Testis (tissue), 5 donors: ENCODE measurements at places on chromosomes 12 and 14. TPM values are rescaled to one million over a fixed set of nuclear protein-coding genes. Genes with fewer than 3 reads are reported as not detected.

DNA sequence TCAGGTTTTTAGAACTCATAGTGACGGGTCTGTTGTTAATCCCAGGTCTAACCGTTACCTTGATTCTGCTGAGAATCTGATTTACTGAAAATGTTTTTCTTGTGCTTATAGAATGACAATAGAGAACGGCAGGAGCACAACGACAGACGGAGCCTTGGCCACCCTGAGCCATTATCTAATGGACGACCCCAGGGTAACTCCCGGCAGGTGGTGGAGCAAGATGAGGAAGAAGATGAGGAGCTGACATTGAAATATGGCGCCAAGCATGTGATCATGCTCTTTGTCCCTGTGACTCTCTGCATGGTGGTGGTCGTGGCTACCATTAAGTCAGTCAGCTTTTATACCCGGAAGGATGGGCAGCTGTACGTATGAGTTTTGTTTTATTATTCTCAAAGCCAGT, 34.4 kb downstream of the PSEN1 start:
- no peak for DNase-seq

AVPR1A gene
- 1.5 TPM for polyA plus RNA-seq

SLC25A47 gene
- 0.78 TPM for polyA plus RNA-seq

MAX gene
- polyA plus RNA-seq = 56.7 TPM

TBX5 gene
- 0.62 TPM for polyA plus RNA-seq

DNA sequence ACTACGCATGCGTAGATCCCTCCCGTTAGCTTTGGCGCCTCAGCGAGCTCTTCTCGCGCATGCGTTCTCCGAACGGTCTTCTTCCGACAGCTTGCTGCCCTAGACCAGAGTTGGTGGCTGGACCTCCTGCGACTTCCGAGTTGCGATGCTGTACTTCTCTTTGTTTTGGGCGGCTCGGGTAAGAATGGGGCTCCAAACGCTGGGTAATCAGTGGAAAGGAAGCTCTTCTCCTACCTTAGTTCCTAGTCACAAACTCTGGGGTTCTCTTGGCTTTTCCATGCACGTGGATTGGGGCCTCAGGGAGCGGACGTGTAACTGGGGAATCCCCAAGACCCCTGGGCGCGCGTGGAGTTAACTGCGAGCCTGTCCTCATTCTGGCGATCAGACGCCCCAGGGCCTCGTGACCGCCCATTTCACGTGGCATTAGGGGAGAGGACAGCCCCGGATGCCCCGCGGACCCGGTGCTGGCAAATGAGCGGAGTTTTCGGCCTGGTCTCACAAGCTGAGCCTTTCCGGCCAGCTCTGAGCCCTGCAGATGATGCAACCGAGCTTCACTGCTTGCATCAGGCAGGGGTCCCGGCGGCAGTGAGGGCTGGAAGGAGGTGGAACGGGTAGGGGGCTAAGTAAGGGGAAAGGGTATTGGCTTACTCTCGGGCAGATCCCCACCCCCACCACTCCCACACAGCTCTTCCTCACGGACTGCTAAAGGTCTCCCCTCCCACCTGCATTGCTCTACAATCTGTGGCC, at the start of gene SHMT2:
TSS of gene SHMT2 (plus strand) at position 78 of the 747 bp plus-strand sequence. CDS start at position 146, 68 bp downstream.
- peak; percentile 96 for DNase-seq

TAS2R43 gene
- not detected for polyA plus RNA-seq

TSHR gene
- 0.88 TPM for polyA plus RNA-seq

DNA sequence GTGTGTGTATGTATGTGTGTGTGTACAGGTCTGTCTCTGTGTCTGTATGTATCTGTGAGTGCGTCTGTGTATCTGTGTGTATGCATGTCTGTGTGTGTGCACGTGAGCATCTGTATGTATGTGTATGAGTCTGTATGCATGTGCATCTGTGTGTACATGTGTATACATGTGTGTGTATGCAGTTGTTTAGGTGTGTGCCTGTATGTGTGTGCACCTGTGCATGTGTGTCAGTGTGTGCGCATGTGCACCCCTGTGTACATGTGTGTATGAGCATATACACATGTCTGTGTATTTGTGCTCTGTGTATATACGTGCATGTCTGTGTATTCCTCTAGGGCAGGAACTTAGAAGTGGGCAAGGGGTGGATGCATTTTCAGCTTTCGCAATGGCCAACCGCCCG, 116.0 kb downstream of the TMEM132C start:
- DNase-seq = no peak

GRCh38 chr12:71565535-71565934, 98.1 kb downstream of the ZFC3H1 start:
- DNase-seq = no peak

KRT2 gene
- not detected for polyA plus RNA-seq

FAM90A1 gene
- 0.67 TPM for polyA plus RNA-seq

CCNT1 gene
- 42.0 TPM for polyA plus RNA-seq

DNA sequence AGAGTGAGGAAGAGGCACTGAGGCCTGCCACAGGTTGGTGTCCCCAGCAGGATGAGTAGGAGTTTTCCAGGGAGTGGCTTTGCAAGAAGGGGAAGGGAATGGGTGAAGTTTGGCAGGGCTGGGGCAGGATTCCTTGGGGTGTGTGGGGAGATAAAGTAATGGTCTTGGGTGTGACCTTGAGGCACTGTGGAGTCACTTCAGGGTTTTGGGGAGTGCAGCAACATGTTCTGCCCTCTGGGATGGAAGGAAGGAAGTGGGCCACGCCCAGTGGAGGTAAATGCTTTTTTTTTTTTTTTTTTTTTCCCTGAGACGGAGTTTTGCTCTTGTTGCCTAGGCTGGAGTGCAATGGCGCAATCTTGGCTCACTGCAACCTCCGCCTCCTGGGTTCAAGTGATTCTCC, 108.9 kb downstream of the ADCK1 start:
- no peak for DNase-seq

- DNase-seq = peak; percentile 19
These were observed 26.8 kb upstream of the BDKRB2 start for GRCh38 chr14:96177766-96178375.

- DNase-seq = no peak
These were observed 19.6 kb downstream of the CCDC60 start for GRCh38 chr12:119354172-119354571.

CLEC4C gene
- 1.9 TPM for polyA plus RNA-seq

GRCh38 chr14:69299286-69300035, 39.5 kb downstream of the GALNT16 start:
- DNase-seq = no peak

- no peak for DNase-seq
These were observed 110.8 kb upstream of the EEA1 start for GRCh38 chr12:93039930-93040329.

DNA sequence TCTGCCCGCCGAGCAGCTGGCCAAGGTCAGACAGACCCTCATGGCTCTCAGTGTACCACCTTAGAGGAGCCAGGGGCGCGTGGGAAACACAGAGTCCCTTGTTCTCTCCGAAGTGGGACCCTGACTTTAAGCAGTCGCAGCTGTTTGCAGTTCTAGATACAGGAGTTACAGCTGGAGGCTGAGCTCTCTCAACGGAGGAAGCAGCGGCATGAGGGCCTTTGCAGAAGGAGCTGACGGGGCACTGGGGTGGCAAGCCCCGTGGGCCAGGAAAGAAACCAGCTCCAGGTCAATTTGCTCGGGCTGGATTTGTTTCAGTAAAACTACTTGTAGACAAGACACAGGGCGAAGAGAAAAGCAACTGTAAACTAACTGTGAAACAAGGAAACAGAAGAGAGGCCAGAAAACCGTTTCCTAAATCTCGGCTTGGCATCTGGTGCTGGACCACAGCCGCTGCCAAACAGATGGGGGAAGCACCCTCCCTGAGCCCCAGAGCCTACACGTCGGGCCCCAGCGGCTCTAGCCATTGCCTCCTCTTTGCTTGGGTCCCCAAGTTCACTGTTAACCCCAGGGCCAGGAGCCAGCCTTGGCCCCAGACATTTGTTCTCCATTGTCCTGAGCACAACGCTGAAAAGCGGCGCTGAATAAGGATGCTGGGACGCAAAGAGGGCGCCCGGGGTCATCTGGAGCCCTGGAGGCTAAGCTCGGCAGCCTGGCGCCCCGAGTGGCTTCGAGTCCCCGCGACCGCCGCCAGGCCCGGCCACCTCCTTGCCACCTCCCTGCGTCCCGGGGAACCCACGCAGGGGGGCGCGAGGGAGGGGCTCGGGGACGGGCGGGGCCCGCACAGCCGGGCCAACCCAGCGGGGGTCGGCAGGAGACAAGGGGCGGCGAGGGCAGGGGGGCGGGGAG, 914 bp upstream of the PACS2 start:
- DNase-seq = no peak

TAS2R31 gene
- not detected for polyA plus RNA-seq

TAS2R10 gene
- polyA plus RNA-seq = not detected

SLC25A21 gene
- 4.4 TPM for polyA plus RNA-seq

NID2 gene
- 10.6 TPM for polyA plus RNA-seq

- no peak for DNase-seq
These were observed at the start of gene KLRC1 for GRCh38 chr12:10453156-10453555. Gene KLRC1 (minus strand): TSS chr12:10453377. CDS start chr12:10451156, 2,221 bp downstream.

DNA sequence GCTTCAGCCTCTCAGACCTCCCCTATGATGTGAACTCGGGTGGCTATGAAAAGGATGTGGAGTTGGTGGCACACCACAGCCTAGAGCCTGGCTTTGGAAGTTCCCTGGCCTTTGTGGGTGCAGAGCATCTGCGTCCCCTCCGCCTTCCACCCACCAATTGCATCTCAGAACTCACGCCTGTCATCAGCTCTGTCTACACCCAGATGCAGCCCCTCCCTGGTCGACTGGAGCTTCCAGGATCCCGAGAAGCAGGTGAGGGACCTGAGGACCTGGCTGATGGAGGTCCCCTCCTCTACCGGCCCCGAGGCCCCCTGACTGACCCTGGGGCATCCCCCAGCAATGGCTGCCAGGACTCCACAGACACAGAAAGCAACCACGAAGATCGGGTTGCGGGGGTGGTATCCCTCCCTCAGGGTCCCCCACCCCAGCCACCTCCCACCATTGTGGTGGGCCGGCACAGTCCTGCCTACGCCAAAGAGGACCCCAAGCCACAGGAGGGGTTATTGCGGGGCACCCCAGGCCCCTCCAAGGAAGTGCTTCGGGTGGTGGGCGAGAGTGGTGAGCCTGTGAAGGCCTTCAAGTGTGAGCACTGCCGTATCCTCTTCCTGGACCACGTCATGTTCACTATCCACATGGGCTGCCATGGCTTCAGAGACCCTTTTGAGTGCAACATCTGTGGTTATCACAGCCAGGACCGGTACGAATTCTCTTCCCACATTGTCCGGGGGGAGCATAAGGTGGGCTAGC, 7.0 kb upstream of the RPS26 start:
- no peak for DNase-seq

IRAK4 gene
- polyA plus RNA-seq = 14.0 TPM

- peak; percentile 14 for DNase-seq
These were observed 68.9 kb downstream of the DDX51 start for GRCh38 chr12:132075026-132075713.

DNA sequence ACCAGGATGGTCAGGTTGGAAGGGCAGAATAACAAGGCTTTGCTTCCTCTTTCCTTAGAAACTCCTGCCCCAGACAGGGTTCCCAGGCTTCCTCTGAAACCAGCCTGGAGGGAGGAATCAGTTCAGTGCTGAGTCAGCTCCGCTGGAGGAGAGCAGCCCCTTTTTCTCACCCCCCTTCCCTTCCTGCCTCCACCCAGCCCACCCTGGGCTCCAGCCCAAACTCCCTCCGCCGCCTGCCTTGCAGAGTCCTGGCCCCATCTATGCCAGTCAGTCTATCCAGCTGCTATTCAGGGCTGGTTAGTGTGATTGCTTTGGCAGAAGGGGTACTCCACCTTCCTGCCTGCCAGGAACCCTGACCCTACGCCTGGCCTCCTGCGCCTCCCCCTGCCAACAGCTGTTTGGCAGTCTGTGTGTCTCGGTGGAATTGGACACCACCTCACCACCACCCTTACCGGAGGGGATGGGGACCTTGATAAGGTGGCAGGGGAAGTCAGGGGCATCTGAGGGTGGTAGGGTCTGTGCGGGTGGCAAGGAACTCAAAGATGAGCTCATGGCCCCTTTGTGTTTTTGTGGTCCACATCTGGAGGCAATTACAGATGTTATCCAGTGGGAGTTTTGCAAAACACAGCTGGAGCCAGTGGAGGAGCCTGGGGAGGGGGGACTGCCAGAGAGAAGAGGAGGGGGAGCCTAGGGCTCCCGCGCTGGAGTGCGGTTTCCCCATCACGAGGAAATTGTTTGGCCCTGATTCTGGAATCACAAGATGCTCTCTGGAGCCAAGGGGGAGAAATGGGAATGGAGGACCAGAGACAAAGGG, 12.2 kb downstream of the MMP14 start:
- DNase-seq = peak; percentile 76

DNA sequence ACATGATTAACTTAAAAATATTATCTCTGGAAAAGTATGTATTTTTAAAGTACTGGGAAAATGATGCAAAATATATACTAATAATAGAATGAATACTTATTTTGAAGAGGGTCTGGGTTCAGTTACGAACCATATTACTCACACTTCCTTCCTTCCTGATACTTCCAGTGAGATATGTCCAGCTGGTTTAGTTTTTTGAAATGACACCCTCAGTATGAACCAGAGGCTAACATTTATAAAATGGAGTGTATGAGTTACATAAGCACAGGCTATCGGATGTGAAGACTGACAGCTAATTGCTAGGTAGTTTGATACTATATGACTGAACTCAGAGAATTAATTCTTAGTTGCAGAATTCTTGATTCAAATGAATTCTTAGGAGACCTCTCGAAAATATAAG, 122.9 kb downstream of the OTOGL start:
- no peak for DNase-seq

GRCh38 chr12:49917166-49917787, 13.6 kb upstream of the FAIM2 start:
- DNase-seq = no peak

DNA sequence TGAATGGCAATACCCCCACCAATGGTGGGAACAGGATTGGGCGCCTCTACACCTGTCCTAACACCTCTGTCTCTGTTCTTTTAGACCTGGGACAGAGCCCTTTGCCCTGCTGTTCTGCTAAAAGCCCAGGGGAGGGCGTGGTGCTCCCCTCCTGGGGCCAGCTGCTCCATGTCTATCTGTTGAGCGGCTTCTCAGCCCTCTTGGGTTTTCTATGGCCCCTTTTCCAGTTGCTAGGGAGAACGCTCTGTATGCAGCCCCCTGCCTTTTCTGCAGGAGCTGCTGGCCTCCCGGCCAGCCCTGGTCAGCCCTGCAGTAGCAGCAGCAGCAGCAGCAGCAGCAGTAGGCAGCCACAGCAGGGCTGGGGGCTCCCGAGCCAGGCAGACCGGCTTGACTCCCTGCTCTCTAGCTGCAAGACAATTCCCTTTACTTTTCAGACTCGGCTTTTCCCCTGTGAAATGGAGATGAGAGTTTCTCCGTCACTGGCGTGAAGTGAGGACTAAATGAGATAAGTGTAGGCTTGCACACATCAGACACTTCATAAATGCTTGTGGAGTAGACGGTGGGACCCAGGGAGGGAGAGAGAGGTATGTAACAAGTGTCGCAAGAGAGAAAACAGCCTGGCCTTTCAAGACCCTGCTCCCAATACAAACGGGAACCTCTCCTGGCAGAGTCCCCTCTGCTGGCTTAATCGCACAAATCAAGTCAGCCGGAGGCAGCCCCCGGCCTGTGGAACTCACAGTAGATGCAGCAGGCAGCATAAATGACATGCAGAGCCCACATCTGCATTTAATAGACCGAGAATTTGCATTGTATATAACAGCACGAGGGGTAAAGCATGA, 1.0 kb downstream of the RTL1 start:
- DNase-seq = peak; percentile 10

- DNase-seq = no peak
These were observed 188.3 kb downstream of the GXYLT1 start for GRCh38 chr12:41956353-41956752.
